ENCODE measurements at places on chromosomes 5 and 9.

DNA sequence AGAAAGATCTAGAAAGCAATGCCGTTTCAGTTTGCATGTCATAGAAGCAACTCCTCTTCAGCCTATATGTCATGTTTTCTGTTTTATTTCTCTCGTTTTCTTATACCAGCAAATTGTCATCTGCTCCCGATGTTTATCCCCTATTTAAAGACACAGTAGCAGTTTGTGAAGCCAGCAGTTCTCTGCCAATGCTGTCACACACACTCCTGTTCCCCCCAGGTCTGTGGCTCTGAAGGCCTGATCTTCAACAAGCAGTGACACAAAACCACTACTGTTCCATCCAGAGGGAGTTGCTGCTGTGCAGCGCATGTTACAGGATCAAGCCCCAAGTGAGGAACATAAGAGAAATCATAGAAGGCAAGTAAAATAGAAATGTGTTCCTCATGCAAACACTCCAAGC, 364.1 kb upstream of the SLC30A5 start:
- DNase-seq, result no peak

- no peak for DNase-seq
Measured at GRCh38 chr9:131925677-131926177, 153.9 kb downstream of the MED27 start.

GRCh38 chr5:137372016-137372772, 126.9 kb downstream of the SPOCK1 start:
- no peak for DNase-seq

DNA sequence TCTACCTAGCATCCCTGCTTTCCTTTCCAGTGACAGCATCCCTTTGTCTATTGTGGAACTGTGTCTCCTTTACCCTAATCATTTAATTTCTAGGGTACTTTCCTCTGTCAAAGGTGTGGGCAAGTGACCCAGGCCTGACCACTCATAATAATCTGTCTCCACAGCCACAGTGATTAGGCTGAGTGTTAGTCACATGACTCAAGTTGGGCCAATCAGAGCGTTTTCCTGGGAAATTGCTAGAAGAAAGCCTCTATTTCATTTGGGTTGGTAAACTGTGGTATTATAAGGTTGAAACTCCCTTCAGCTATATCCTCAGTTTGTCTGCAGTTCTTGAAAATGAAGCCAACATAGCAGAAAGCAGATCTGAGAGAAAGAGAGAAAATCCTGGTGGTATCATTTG, 14.2 kb upstream of the AP3B1 start:
- no peak for DNase-seq

GRCh38 chr5:129438322-129438721, 21.8 kb upstream of the ADAMTS19 start:
- no peak for DNase-seq

- peak; percentile 95 for DNase-seq
Measured at GRCh38 chr9:126914458-126915280, at the start of gene RALGPS1. Gene RALGPS1, plus strand, starts transcription at chr9:126914782. Its CDS starts 47,508 bp downstream, at chr9:126962290.

DNA sequence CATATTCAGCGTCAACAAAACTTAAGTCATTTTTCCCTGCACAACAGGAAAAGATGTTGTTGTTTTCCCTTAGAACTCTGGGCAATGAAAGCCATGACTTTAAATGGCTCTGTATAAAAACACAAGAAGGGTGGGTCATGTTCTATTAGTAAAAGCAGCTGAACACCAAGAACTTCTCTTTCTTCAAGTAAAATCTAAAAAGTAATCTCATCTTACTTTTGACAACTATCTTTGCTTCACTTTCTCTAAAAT, 9.1 kb downstream of the PFDN1 start:
- peak; percentile 85 for DNase-seq

GRCh38 chr9:90086101-90086511, 481.3 kb downstream of the GADD45G start:
- no peak for DNase-seq

DNA sequence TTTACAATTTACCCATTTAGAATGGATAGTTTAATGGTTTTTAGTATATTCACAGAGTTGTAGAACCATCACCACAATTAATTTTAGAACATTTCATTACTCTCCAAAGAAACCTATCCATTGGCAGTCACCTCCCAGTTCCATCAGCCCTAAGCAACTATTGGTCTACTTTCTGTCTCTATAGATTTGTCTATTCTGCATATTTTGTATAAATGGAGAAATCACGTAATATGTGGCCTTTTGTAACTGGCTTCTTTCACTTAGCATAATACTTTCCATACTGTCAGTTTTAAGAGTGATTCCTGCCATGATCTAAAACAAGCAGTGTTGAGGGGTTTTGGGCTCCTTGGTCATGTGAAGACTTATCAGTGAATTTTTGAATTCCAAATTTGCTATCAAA, 12.7 kb downstream of the OCLN start:
- no peak for DNase-seq

DNA sequence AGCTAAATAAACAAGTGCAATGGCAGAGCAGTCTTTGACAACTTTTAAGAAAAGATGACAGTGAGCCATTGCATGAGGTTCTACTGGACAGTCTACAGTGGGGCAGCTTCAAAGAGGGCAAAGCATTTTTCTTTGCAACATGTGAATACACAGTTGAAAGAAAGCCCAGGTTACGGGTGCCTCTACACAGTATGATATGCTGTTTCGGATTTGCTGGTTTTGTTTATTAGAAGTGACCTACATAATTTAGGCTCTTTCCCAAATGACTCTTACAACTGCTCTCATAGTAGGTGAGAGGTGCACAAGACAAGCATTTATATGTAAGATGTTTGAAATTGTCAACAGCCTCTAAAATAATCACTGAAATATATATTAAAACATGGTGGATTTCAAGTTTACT, 62.4 kb downstream of the MEF2C start:
- no peak for DNase-seq

DNA sequence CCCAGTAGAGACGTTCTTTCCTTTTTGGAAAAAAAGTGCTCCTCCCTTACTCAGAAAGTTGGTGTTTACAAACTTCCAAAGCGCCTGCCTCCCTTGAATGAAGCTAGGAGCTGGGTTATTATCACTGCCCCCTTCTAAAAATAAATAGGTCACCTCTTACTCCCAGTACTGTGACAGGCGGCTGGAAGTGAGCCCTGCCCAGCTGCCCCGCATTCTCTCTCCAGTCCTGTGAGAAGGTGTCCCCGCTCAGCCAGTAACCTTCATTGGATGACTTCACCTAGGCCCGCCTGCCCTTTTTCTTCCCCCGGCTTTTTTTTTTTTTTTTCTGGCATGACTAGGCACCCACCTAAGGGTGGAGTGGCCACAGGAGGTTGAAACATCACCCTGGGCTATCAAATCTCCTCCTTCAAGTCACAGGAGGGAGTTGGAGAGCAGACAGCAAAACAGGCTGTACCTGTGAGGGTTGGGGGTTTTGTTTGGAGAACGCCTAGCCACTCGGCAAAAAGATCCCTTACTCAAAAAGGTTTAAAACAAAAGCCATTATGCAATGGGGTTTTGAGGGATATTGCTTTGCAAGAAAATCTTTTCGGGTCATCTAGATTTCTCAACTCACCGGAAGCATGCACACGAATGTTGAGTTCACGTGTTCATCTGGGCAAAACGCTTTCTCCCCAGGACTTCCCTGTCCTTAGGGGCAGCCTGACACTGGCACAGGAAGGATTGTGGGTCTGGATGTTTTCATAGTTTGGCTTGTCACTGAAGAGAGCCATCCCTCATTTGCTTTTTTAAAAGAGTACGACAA, 43.3 kb upstream of the ZNF622 start:
- DNase-seq, result no peak

DNA sequence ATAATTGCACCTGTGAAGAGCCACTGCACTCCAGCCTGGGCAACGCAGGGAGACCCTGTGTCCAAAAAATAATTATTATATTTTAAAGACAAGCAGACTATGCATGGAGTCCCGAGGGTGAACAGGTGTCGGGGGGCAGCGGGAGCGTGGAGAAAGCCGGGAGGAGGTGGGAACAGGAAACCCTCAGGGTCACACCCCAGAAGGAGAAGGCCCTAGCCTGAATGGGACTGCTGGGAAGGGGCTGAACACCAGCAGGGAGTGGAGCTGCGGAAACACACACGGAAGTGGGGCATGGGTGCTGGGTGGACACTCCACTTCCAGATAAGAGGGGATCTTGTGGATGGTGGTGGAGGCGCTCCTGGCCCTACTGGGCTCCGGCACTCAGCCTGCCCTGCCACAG, 12.8 kb downstream of the SURF6 start:
- no peak for DNase-seq

- no peak for DNase-seq
Measured at GRCh38 chr9:35649431-35650340, 1.0 kb downstream of the SIT1 start.

GRCh38 chr5:57267805-57268204, 93.9 kb downstream of the GPBP1 start:
- DNase-seq, result no peak

- DNase-seq, result peak; percentile 81
Measured at GRCh38 chr9:111597852-111598732, 1.4 kb downstream of the PTGR1 start.

- no peak for DNase-seq
Measured at GRCh38 chr9:101970609-101971008, 232.2 kb upstream of the GRIN3A start.

- peak; percentile 95 for DNase-seq
Measured at GRCh38 chr9:4324513-4324912, 24.6 kb upstream of the GLIS3 start.

DNA sequence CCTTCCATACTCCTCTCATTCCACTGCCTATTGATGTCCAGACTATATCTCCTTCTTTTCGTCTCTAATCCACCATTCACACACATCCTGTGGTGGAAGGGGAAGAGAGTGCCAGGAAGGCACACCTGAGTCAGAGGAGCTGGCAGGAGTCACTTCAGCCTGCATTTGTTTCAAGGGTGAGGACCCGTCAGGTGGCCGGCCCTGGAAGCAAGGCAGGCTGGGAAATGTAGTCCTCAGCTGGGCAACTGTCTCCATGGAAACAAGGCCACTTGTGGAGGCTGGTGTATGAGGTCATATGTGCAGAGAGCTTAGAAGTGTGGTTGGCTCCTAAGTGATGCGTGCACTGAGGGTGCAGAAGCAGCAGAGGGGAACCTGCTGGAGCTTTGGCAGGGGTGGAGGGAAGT, 278.4 kb downstream of the NSG2 start:
- DNase-seq, result no peak

GRCh38 chr5:52995095-52995494, 5.9 kb downstream of the ITGA2 start:
- DNase-seq, result no peak

DNA sequence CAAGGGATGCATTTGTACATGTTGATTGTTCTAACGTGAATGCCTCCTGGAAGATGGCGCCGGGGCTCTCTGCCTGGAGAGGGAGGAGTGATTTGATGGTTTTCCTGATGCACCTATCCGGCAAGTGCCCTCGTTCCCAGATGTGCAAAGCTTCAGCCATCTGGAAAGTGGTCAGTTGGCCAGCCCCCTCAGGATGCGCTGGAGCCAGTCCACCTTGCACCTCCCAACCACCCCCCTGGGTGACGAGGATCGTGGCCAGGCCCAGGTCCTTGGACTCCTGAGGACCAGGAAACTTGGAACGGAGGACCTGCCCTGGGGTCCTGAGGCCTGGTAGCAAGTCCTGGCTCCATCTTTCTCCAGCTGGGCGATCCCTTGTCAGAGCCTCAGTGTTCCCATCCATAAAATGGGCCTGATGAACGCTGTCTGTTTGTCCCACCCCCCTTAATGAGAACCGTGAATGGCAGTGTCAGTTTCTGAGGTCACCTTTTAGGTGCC, 23.6 kb upstream of the RNU6ATAC start:
- no peak for DNase-seq

GRCh38 chr5:73747696-73748380, 121.8 kb downstream of the ARHGEF28 start:
- peak; percentile 87 for DNase-seq

GRCh38 chr5:55480781-55481180, 54.0 kb downstream of the PLPP1 start:
- no peak for DNase-seq

DNA sequence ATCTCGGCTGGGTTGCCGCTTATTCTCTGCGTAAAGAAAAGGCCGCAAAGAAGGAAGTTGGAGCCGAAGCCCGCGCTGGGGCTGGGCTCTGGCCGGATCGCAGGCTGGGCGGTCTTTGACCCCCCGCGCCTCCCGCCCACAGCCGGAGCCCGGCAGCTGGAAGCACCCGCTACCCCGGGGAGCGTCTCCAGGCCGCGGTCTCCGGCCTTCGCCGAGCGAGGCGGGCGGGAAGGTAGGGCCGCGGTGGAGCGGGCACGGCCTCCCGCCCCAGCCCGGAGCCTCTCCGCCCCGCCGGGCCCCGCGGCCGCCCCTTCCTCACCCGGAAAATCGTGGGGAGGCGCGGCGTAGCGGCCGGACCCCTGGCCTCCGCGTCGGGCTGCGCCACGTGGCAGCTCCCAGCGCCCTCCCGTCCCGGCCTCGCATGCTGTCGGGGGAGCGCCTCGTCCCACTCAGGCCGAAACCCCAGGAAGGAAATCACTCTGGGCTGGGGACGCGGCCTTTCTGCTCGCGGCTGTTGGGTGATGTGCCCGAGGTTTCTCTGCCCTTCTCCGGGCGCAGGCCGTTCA, 12.0 kb downstream of the FOXD1 start:
- DNase-seq, result no peak

DNA sequence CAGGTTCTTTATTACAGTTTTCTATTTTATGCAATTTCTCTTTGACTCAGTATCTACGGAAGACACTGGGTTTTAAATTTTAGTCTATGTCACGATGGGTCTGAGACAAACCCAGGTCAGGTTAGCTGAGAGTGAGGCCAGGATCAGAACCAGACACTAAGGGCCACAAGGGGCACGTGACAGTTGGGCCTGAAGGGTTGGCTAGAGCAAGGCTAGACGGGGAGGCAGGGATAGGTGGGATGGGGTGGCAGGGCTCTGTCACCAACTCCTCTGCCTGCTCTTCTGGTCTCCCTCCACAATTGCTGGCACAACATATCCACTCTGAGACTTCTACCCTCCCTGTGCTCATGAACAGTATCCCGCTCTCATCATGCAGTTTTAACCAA, 76.4 kb downstream of the MED27 start:
- no peak for DNase-seq

DNA sequence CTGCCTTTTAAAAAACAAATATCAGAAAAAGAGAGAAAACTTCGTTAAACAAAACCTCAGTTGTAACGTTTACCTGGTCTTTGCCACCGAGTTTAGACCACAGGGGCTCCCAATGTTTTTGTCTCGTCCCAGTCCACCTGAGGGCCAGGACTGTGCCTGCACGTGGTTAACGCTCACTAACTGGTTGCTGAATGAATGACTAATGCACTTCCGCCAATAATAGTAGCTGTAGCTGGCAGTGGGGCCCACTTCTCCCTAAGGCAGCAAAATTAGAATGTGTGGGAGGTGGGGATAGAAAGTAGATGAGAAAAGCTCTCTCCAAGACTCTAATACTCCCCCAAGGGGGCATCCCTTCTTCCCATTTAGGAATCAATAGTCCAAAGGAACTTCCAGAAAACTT, 29.1 kb upstream of the MED27 start:
- no peak for DNase-seq

DNA sequence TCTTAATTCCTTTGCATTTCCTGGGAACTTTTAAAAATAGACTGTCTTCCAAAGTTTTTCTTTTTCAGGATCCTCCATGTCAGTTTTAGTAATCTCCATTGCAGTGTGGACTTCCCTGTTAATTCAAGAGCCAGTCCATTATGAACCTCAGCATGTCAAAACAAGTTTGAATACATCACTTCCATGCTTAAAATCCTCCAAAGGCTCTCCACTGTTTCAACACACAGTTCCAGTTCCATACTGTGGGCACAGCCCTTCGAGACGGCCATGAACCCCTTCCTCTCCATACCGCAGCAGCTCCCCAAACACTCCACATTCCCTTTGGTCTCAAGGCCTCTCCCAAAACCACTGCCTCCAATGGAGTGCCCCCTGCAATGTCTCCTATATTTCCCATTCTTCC, 19.5 kb downstream of the LIFR start:
- DNase-seq, result no peak

GRCh38 chr9:113219969-113220368, 1.1 kb downstream of the FKBP15 start:
- DNase-seq, result no peak
